ENCODE measurements at places on chromosomes 1 and 21.

- no peak for DNase-seq
These were observed 1.8 kb downstream of the ARNT start for GRCh38 chr1:150874455-150875196.

DNA sequence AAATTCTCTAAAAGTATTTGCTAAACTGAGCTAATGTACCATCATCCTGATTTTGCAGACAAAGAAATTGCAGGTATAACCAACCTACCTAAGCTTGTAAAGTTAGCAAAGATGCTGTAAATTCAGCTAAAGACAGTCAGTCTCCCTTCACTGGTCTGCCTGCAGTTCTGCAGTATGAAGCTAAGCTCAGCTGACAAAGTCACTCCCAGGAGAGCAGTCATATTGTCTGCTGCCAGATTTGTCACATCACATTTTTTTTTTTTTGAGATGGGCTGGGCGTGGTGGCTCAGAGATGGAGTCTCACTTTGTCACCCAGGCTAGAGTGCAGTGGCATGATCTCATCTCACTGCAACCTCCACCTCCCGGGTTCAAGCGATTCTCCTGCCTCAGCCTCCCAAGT, 8.9 kb upstream of the CMPK1 start:
- DNase-seq, result no peak

GRCh38 chr1:93880731-93881130, 1.7 kb upstream of the DNTTIP2 start:
- no peak for DNase-seq

GRCh38 chr1:181485287-181486097, 2.2 kb downstream of the CACNA1E start:
- no peak for DNase-seq

- no peak for DNase-seq
These were observed 18.8 kb upstream of the HAX1 start for GRCh38 chr1:154253671-154254070.

GRCh38 chr1:185281245-185281644, 35.8 kb downstream of the IVNS1ABP start:
- no peak for DNase-seq

DNA sequence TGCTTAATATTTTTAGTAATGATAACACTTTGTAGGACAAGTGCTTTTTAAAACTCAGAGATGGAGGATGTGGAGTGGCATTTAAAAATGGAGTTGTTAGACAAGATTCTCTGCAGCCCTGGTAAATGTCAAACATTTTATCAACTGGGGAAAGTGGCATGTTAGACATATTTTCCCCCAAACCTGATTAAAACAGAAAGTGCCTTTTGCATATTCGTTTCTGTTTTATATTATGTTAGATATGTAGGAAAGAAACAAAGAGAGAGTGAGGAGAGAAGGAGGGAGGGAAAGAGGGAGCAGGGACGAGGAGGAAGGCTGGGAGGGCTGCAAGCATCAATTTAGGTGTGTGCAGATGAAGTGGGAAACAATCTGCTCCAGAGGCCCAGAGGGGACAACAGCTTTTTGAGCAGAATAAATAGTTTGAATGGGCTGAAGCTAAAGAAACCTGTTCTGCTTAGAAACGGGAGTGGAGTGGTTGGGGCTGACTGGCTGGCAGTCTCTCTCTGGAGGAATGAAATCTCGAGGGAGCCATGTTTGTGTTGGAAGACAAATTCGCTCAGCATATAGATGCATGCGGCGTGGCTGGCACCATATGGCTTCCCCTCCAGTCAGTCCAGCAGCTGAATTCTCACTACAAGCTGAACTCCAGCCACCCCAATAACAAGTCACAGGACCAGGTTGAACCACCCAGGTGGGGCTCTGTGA, 502.2 kb downstream of the AJAP1 start:
- no peak for DNase-seq

DNA sequence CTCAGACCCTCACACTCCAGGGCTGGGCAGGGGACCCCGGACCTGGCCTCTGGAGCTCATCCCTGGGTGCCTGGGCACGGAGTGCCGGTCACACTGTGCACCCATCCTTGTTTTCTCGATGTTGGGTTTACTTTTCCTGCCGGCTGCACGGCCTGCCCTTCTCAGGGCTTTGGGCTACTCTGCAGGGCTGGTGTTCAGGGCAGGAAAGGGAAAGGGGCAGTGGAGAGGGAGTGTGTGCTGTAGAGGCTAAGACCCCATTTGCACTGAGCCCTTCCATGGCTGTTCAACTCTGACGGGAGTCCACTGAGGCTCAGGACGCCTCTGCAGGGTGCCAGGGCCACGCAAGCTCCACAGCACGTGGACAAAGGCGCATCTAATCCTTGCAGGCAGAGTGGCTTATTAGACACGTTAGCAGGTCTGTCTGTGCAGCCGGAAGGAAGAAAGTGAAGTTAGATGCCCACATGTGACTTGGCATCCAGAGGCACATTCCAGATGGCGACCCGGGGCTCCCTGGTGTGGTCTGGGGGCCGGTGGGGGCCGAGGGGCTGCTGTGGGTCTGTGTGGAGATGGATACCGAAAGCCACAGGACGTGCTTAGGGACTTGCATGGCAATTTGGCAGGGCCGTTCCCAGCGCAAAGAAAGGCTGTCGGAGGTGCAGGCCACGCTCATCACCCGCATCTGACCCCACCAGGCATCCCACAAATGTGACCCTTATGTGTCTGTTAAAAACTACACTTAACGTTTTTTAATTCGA, 33.6 kb downstream of the COL18A1 start:
- no peak for DNase-seq

All from LoVo (cell line).